ENCODE measurements at places on chromosomes 6 and 20. TPM values are rescaled to one million over a fixed set of nuclear protein-coding genes. Genes with fewer than 3 reads are reported as not detected.

- DNase-seq, result no peak
Observed at GRCh38 chr6:19369785-19370184, 467.4 kb upstream of the ID4 start.

GRCh38 chr20:24048024-24048611 lies 59.5 kb upstream of the GGTLC1 start:
- DNase-seq, result no peak

GRCh38 chr6:26389349-26389894 lies 6.5 kb downstream of the BTN2A2 start:
- DNase-seq, result no peak

DNA sequence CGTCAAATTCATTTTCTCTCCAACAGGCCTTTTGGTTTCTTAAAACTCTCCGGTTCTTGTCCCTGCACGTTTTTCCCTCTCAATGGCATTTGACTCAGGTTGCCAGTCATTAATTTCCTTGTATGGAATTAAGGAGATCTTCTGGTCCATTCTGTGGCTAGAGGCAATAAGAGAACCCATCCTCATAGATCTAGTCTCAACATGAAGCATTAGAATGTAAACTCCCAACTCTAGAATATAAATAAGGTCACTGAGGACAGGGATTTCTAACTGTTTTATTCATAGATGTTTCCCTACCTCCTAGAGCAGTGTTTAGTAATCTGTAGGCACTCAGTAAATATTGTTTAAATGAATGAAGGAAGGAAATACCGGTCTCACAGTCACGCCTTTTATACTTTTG lies 185.2 kb upstream of the FLRT3 start:
- no peak for DNase-seq

GRCh38 chr20:11952639-11953038 lies 34.9 kb downstream of the BTBD3 start:
- no peak for DNase-seq

DNA sequence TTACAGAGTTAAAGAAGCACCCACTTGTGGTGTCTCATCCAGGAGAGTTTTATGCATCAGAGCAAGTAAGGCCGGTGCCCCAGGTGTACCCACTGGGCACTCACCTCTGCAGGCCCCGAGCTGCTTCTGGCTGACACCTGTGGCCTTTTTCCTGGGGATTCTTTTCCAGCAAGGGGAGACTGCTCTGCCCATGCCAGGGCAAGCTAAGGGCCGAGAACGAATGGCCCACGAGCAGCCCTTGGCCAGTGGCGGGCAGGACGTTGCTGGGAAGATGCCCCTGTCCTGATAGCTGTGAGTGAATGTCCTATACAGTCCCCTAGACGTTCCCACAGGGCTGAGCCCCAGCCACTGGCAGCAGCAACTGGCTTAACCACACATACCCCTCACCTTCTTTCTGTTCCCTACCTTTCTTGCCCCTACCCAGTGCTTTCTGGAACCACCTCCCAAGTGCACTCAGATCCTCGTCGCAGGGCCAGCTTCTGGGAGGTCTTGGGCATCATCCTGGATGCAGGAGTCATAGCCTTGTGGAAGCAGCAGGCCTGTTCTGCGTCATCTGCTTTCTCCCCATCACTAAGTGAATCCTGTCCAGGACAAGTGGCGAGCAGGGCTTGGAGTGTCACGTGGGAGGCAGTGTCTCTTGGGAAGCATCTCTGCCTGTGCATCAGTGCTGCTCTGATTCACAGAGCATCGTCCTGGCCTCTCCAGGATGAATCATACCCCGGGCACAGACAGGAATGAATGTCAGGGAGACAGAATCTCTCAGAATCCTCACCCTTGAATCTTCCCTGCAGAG lies 32.5 kb downstream of the SYNDIG1 start:
- DNase-seq, result no peak

GRCh38 chr6:32655203-32655710 lies 11.2 kb downstream of the HLA-DQB1 start:
- no peak for DNase-seq

Gene RHAG
- not detected for total RNA-seq

Gene RNF144B
- 2.4 TPM for total RNA-seq
